ENCODE measurements at places on chromosomes 12 and 14. TPM values are rescaled to one million over a fixed set of nuclear protein-coding genes. Genes with fewer than 3 reads are reported as not detected.
A peak's percentile ranks its signal among the peaks of the same experiment; 100 is the strongest.

GRCh38 chr14:33307691-33308251 lies 369.1 kb downstream of the NPAS3 start:
- no peaks in the 10 kb centered on the region for H3K36me3 ChIP-seq
- no peak overlapping the region for H3K27ac ChIP-seq
- no peak for DNase-seq
- H3K4me1 ChIP-seq = no peaks in the 10 kb centered on the region
- H3K4me3 ChIP-seq = no peak overlapping the region

DNA sequence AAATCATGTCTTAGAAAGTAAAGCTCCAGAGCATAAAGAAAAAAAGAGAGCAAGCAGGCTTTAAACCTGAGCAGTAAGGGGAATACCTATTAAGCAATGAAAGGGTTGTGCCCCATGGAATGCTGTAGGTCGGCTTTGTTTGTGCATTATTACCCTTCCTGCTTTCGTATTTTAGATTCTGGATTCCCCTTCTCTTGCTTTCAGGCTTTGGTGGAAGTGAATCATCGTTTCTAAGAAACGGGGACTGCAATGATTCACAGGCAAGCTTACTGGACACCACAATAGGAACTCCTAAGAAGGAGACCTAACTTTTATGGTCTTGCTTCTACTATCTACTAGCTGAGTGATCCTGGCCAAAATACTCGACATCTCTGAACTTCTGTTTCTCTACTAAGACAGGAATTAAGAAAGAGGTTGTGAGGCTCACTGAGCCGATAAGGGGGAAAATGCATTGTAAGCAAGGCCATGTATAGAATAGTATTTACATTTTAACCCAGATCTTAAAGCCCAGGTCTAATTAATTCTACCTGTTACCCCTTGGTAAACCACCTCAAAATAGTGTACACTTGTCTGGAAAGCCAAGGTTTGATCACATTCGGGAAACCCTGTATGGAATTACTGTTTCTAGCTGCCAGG lies 1.2 kb upstream of the BMAL2 start:
- no peak overlapping the region for H3K27ac ChIP-seq
- H3K4me3 ChIP-seq = no peak overlapping the region
- H3K27me3 ChIP-seq = peaks cover 8% of the 10 kb centered on the region
- no peak for DNase-seq

- no peak for DNase-seq
- no peaks in the 10 kb centered on the region for H3K4me1 ChIP-seq
- H3K4me3 ChIP-seq = no peak overlapping the region
- no peaks in the 10 kb centered on the region for H3K27me3 ChIP-seq
- no peak overlapping the region for H3K27ac ChIP-seq
These were observed 86.6 kb downstream of the TMTC3 start for GRCh38 chr12:88228720-88229119.

PAX9 gene
- total RNA-seq = not detected

DNA sequence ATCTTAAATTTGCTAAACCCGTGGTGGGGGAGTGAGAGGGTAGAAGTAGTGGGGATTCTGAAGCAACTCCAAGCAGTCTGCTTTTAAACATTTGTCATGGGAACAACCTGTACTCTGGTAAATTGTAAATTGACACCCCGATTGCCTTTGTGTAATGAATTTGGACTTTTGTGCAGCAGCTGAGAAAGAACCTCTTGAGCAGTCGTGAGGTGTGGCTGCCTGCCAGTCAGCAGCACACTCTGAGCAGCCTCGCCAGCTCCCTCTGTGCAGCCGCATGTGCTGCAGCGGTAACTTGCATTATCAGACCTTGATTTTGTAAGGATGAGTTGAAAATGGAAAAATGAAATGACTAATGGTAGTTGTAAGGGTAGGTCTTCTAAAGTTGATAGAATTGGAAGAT lies 74.3 kb downstream of the SUSD6 start:
- no peaks in the 10 kb centered on the region for H3K27me3 ChIP-seq
- H3K4me1 ChIP-seq = peaks cover 28% of the 10 kb centered on the region
- no peak overlapping the region for H3K4me3 ChIP-seq
- no peaks in the 10 kb centered on the region for H3K36me3 ChIP-seq

CLEC4A gene
- 0.41 TPM for total RNA-seq

DNA sequence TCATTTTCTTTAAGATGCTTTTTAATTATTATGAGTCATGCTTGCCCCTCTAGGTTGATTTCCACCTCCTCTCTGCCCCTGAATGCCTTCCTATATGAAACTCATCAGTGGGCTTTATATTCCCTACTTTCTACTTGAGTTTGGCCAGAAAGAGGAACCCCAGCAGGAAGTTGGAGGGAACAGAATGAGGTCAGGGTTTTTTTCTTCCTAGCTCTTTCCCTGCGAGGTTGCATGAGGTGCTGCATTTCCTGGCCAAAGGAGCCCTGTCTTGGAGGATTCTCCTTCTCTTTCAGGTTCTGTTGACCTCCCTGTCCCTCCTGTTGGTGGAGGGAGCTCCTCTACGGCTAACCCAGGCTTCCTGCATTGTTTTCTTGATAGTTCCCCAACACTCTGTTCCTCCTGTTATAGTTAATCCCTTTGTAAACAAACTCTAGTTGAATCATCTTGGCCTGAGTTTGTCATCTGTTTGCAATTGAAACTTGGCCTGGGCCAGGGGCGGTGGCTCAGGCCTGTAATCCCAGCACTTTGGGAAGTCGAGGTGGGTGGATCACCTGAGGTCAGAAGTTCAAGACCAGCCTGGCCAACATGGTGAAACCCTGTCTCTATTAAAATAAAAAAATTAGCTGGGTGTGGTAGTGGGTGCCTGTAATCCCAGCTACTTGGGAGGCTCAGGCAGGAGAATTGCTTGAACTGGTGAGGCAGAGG lies 15.3 kb upstream of the SPIC start:
- no peak overlapping the region for H3K27ac ChIP-seq
- no peak overlapping the region for H3K4me3 ChIP-seq
- H3K27me3 ChIP-seq = no peaks in the 10 kb centered on the region

DNA sequence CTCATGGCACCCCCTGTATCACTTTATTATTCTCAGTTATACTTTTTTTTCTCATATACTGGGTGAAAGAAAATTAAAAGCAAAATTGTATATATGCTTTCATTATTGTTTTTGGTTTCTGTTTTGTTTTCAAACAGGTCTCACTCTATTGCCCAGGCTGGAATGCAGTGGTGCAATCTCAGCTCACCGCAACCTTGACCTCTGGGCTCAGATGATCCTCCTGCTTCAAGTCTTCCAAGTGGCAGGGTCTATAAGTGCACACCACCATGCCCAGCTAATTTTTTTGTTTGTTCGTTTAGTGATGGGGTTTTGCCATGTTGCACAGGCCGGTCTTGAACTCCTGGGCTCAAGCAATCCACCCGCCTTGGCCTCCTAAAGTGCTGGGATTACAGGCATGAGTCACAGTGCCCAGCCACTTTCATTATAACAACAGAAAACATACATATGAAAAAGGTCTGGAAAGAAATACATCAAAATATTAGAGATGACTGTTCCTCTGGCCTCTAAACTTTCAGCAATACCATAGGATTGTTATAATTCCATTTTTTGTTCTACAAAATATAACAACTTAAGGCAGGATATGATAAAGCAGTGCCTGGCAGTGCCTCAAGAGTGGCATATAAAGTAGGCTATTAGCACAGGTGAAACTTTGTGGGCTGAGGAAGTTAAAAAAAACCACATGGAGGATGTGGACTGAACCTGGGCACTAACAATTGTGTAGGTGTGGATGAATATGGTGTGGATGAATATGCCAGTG lies 5.8 kb upstream of the NTN4 start:
- DNase-seq = no peak
- H3K27me3 ChIP-seq = no peaks in the 10 kb centered on the region
- no peak overlapping the region for H3K4me3 ChIP-seq
- no peak overlapping the region for H3K27ac ChIP-seq
- H3K36me3 ChIP-seq = no peaks in the 10 kb centered on the region
- H3K4me1 ChIP-seq = no peaks in the 10 kb centered on the region

DNA sequence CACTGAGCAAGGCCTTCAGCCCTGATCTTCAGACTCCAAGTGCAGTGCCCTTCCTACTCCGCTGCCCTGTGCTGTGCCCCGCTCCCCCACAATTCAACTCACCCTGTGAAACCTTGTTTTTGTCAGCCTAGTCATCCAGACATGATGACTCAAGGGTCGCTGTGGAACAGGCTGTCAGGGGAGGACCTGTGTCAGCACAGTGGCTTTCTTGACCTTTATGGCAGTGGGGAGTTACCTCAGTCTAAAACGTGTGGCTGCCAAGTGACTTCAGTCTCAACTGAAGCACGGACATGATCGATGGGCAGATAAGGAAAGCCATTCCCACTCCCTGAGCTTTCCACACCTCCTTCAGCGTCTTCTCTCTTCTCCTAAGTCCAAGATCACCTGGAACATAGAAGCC lies 16.3 kb upstream of the FLVCR2 start:
- no peak for DNase-seq
- H3K36me3 ChIP-seq = no peaks in the 10 kb centered on the region
- peaks cover 7% of the 10 kb centered on the region for H3K4me1 ChIP-seq
- no peak overlapping the region for H3K27ac ChIP-seq
- H3K4me3 ChIP-seq = no peak overlapping the region

- H3K27ac ChIP-seq = no peak overlapping the region
- no peaks in the 10 kb centered on the region for H3K27me3 ChIP-seq
- no peak for DNase-seq
- no peaks in the 10 kb centered on the region for H3K4me1 ChIP-seq
- H3K4me3 ChIP-seq = no peak overlapping the region
These were observed 188.0 kb downstream of the MON2 start for GRCh38 chr12:62654326-62655241.

DNA sequence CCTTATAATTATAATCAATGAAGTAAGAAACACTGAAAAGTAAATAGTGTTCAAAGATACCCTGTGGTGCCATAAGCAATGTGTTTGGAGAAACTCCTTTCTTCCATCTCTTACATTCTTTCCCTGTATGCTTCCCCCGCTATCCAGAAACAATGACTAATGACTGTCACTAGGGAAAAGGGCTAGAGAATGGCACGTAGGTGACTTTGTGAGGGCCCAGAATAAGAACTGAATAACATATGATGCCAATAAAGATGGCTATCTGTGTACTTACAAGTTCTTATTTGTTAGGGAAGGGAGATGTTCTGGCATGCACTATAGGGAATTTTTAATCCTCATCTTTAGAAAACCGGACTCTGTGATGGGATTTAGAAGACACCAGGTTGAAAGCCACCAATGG lies 4.7 kb upstream of the KRT7 start:
- no peaks in the 10 kb centered on the region for H3K36me3 ChIP-seq
- H3K4me3 ChIP-seq = no peak overlapping the region
- no peaks in the 10 kb centered on the region for H3K27me3 ChIP-seq
- no peak overlapping the region for H3K27ac ChIP-seq
- no peaks in the 10 kb centered on the region for H3K4me1 ChIP-seq

SLC41A2 gene
- 12.7 TPM for total RNA-seq

- H3K36me3 ChIP-seq = no peaks in the 10 kb centered on the region
- no peak overlapping the region for H3K27ac ChIP-seq
- H3K27me3 ChIP-seq = no peaks in the 10 kb centered on the region
- no peaks in the 10 kb centered on the region for H3K4me1 ChIP-seq
- DNase-seq = no peak
These were observed 1047.2 kb downstream of the SLC6A15 start for GRCh38 chr12:83865431-83865830.

DNA sequence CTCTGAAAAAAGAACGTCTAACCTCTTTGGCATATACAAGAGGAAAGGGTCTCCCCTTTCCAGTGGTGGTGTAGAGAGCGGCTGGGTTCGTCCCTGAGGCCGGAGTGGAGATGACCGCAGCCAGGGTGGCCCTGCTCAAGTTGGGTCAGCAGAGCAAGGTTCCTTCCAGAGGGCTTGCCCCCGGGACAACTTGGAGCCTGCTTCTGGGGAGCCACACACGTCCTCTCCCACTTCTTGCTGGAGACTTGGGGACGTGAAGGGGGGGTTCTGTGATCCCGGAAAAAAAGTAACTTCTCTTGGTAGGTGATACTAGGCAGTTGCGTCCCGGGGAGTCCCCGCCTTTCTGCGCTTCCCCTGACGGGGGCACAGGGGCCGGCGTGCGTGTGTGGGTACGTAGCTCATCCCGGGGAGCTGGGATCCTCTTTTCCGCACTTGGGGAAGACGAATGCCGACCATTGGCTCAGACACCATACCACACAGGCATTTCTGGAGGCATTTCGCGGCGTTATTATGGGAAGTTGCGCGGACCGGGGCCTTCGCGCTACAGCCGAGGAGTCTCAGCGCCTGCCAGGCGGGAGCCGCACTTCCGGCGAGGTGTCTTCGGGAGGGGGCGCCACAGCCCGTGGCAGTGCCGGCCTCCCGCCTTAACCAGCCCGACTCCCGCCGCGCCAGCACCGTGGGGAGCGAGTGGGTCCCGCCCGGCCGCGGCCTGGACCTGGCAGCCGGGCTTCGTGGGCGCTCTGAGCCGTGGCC lies 14.8 kb upstream of the PAX9 start:
- no peak for DNase-seq
- no peak overlapping the region for H3K27ac ChIP-seq
- no peak overlapping the region for H3K4me3 ChIP-seq
- peaks cover 11% of the 10 kb centered on the region for H3K27me3 ChIP-seq
- no peaks in the 10 kb centered on the region for H3K4me1 ChIP-seq

GRCh38 chr12:4143896-4144295 lies 129.7 kb upstream of the CCND2 start:
- H3K27ac ChIP-seq = no peak overlapping the region
- DNase-seq = peak; percentile 31
- no peaks in the 10 kb centered on the region for H3K27me3 ChIP-seq
- no peak overlapping the region for H3K4me3 ChIP-seq
- H3K36me3 ChIP-seq = no peaks in the 10 kb centered on the region
- H3K4me1 ChIP-seq = peaks cover 23% of the 10 kb centered on the region

ACVRL1 gene
- total RNA-seq = not detected

DNA sequence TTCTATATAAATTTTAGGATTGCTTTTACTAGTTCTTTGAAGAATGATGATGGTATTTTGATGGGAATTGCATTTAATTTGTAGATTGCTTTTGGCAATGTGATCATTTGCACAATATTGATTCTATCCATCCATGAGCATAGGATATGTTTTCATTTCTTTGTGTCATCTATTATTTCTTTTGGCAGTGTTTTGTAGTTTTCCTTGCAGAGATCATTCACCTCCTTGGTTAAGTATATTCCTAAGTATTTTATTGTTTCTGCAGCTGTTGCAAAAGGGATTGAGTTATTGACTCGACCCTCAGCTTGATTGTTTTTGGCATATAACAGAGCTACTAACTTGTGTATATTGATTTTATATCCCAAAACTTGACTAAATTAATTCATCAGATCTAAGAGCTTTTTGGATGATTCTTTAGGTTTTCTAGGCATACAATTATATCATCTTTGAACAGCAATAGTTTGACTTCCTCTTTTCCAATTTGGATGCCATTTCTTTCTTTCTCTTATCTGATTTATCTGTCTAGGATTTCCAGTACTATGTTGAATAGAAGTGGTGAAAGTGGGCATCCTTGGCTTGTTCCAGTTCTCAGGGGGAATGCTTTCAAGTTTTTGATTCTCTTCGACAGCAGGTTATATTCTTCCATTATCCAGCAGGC lies 668.1 kb downstream of the SLC16A7 start:
- no peaks in the 10 kb centered on the region for H3K4me1 ChIP-seq
- no peak overlapping the region for H3K4me3 ChIP-seq
- no peaks in the 10 kb centered on the region for H3K27me3 ChIP-seq
- no peak overlapping the region for H3K27ac ChIP-seq
- no peak for DNase-seq

GRCh38 chr14:95871531-95871930 lies 5.1 kb upstream of the TUNAR start:
- H3K4me3 ChIP-seq = no peak overlapping the region
- no peaks in the 10 kb centered on the region for H3K4me1 ChIP-seq
- no peaks in the 10 kb centered on the region for H3K36me3 ChIP-seq
- no peaks in the 10 kb centered on the region for H3K27me3 ChIP-seq

GRCh38 chr14:73289308-73289707 lies 52.0 kb downstream of the PAPLN start:
- H3K27ac ChIP-seq = no peak overlapping the region
- H3K27me3 ChIP-seq = no peaks in the 10 kb centered on the region
- H3K36me3 ChIP-seq = no peaks in the 10 kb centered on the region
- no peak for DNase-seq
- H3K4me1 ChIP-seq = no peaks in the 10 kb centered on the region
- no peak overlapping the region for H3K4me3 ChIP-seq

Measured in naive thymus-derived CD4-positive, alpha-beta T cell (primary cell).